ENCODE measurements at places on chromosomes 6 and 20.

DNA sequence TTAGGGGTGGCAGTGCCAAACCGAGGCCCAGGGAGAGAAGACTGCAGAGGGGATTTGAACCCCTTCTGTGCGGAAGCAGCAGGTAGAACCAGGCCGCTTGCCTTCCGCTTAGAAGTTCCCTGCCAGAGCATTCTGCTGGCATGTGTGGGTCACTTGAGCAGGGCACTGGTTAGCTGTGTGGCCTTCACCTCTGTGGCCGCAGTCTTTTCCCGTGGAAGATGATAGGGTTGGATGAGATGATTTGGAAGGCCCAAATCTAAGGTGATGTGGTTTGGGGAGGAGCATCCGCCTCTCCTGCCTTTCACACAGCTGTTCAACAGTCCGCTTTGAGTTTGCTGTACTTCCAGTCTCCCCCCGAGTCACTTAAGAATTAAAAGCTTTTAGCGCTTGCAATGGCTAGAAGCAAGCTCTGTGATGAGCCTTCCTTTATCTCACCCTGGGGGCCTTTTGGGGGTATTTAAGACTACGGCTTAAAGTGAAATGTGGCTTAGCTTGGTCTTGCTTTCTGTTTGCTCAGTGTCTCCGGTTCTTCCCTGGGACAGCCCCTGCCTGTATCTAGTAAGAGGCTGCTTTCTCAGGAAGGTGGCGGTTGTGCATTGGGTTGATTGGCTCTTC is 743 bp downstream of the CMTR1 start:
- peak; percentile 31 for DNase-seq

DNA sequence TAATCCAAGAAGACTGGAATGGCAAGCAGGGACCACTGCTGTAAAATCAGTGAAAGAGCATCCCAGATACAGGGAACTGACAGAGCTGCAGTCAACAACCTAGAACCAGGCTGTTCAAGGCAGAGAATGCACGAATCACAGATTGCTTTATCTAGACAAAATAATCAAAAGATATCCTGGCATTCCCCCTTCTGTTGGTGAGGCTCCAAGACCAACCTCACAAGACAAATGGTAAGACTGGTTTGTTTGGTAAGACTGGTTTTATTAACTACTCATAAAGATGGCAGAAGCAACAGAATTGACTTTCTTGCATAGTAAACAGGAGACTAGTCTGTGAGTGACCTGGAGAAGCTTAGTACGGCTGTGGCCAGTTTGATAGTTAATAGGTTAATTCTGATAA is 88.8 kb upstream of the AHI1 start:
- no peak for DNase-seq

DNA sequence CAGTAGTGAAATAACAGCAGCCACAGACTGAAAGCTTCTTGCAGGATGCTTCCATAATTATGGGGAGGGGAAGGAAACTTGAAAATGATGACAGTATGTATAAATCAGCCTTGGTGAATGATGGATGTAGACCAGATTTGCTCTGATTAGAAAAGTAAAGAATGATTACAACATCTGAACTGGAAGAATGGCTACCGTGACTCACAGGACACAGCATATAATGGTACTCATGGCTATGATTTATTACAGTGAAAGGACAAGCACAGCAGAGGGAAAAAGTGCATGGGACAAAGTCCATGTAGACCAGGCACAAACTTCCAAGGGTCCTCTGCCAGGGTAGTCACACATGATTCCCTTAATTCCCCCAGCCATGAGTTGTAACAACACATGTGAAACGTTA is 70.7 kb upstream of the POPDC3 start:
- DNase-seq = no peak

GRCh38 chr20:9903048-9903655 is 64.3 kb upstream of the PAK5 start:
- DNase-seq = no peak

DNA sequence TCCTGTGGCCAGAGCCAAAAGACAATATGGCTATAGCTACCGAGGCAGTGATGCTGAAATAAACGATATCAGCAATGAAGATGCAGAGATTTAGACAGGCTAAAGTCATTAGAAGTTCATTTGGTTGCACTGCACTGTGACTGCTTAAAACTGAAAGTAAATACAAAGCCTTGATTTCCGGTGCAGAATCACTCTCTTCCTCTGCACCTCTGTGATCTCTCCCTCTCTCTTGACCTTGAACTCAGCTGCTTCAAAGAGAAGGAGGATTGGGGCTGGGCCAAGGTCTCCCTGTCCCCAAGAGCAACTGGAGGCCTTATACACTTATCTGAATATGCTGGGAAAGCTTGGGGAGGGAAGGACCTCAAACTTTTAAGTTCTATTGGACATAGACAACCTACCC is 34.6 kb upstream of the SPACA1 start:
- DNase-seq = no peak

GRCh38 chr6:33140556-33140955 is 51.7 kb downstream of the COL11A2 start:
- DNase-seq = no peak

DNA sequence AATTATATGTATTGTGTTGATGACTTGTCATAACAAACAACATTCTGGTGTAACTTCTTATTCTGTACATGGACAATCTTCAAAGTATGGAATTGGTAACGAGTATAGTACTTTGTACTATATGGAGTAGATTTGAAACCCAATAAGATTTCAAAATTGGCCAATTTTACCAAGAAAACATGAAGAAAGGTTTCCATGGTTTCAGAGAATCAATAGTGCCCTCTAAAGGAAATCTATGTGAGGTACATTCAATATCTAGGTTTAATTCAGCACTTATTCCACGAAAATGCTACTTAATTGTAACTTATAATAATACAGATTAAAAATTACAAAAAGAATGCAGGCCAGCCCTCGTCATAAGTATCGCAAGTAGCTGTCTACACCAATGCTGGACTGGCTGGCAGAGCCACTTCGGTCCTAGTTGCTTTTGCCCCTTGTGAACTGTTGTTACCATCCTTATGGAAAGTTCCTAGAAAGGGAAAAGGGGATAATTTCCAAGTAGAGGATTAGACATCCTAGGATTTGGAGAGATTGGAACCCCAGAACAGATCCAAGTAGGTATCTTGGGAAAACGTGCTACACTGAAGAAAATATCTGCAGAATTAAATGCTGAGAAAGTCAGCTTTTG is 70.9 kb downstream of the LCA5 start:
- no peak for DNase-seq

- no peak for DNase-seq
These were observed 124.4 kb downstream of the KCNQ5 start for GRCh38 chr6:72746276-72746675.

- peak; percentile 49 for DNase-seq
These were observed 87.4 kb downstream of the PLG start for GRCh38 chr6:160789263-160790027.

GRCh38 chr6:5718231-5718947 is 288.3 kb downstream of the NRN1 start:
- DNase-seq = no peak

DNA sequence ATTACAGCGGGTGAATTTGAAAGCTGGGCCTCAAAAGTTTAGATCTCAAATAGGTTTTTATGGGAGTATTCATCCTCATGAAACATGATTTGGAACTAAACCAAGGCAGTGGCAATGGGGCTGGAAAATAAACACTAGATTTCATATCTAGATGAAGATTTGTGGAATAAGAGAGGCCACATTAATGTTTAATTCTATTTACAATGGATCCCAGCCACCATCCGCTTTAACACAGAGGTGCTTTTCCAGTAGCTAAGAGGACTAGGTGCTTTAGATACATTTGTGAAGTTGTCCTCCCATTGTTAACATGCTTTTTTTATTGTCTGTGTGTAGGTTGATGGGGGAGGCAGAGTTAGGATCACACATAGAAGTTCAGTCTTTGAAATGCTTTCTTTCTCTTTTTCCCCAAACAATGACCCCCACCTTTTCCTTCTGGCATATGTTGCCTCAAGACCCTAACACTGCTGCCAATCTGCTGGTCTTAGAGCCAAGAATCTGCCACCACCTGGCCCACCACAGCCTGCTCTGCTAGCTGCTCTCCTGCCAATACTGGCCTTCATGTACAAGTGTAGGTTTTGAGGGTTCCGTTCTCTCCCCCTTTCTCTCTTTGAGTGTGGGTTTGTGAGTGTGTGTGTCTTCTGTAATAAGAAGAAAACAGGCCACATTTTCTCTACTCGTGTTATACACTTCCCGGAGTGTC is 27.8 kb upstream of the GFRAL start:
- DNase-seq = no peak

- no peak for DNase-seq
These were observed 292.2 kb upstream of the RSPO3 start for GRCh38 chr6:126826166-126826714.

DNA sequence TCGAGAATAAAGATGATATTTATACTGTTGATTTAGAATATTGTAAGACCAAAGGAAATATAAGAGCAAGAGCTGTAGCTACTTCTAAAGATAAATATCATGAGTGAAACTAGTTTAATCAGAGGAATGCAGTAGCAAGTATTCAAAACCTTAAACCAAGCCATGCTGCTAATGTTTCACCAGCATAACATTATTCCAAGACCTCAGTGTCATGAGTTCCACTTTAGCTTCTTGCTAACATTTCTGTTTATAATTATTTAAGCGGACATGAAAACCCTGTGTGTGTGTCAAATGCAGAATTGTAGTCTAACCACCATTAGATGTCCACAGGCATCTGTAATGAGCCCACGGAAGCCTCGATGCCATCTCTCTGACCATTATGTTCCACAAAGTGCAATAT is 752.6 kb upstream of the MARCKS start:
- DNase-seq = no peak

DNA sequence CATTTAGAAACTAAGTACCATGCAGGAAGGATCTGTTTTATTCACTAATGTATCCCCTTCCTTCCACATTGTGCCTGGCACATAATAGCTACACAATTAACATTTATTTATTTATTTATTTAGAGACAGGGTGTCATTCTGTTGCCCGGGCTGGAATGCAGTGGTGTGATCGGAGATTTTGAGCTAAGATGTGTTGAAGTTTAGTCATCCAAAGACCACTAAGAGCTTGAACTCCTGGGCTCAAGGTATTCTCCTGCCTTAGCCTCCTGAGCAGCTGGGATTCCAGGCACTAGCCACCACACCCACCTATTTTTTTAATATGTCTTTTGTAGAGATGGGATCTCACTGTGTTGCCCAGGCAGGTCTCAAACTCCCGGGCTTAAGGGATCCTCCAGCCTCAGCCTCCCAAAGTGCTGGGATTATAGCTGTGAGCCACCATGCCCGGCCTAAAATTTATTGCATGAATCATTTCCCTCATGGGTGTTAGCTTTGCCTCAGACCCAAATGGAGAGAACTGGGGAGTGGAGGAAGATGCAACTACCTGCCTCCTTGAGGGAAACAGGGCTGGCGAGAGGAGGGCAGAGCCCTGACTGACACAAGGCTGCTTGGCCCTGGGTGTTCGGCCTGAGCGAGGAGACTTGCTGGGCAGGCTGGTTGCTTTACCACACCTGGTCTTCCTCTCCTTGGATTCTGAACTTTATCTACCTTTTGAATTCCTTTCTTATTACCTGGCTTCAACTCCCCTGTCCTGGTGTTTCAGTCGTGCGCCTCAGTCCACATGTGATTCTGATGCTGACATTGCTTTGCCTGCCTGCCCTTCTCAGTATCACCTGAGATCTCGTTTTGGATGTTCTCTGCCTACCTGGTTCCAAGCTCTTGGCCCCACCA is 1.7 kb upstream of the DYNLT1 start:
- DNase-seq = no peak

DNA sequence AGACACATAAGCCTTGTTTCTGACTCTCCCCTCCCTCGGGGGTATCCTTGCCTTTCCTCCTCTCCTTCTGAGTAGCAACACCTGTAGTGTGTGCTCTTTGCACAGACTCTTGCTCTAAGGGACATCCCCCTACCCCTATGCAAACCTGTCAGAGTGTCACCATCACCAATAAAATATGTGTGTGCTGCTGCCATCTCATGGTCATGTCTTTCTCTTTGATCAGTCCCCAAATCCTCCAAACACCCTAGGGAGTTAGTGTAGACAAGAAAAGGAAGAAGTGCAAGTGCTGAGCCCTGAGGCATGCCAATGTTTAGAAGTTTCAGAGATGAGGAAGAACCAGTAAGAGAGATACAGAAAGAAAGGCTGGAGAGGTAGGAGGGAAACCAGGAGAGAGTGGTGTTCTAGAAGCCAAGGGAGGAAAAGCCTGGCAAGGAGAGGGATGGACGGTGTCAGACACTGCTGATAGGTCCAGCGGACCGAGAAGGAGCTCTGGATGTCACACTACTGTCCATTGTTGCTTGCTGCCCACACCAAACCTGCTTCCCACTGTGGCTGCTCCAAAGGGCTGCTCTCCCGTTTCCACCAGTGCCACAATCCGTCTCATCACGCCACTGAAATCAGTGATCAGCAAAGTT is 16.4 kb downstream of the TRMT6 start:
- DNase-seq = peak; percentile 26

DNA sequence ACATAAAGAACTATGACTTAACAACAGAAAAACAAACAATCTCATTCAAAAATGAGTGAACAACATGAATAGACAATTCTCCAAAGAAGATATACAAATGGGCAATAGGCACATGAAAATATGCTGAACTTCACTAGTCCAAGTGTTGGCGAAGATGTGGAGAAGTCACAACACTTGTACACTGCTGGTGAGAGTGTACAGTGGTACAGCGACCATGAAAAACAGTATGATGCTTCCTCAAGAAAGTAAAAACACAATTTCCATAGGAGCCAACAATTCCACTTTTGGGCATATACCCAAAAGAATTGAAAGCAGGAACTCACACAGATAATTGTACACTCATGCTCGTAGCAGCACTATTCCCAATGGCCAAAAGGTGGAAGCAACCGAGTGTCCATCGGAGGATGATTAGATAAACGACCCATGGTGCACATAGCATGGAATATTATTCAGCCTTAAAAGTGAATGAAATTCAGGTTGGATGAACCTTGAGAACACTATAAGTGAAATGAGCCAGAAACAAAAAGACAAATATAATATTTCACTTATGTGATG is 6.6 kb downstream of the HLA-F start:
- DNase-seq = no peak

GRCh38 chr6:25747477-25747876 is 7.1 kb upstream of the SLC17A4 start:
- no peak for DNase-seq

DNA sequence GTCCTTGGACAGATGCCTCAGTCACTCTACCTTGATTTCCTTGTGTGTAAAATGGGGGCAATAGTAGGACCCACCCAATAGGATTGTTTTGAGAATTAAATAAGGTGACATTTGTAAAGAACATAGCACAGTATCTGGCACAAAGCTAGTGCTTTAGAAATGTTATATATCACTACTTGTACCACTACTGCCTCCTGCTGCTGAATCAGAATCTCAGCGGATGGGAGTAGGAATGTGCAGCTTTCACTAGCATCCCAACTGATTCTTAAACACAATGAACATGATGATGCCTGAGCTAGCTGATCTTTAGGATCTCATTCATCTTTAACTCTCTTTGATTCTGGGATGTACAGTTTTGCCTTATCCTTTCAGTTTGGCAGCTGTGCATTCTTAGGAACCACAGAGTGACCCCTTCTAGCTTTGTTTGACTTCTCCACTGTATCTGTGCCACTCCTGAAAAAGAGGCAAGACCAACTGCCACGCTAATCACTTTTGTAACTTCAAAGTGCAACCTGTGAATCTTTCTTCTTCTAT is 7.2 kb downstream of the PBOV1 start:
- no peak for DNase-seq
